ENCODE measurements at places on chromosomes 1 and 21.
A peak's percentile ranks its signal among the peaks of the same experiment; 100 is the strongest.

DNA sequence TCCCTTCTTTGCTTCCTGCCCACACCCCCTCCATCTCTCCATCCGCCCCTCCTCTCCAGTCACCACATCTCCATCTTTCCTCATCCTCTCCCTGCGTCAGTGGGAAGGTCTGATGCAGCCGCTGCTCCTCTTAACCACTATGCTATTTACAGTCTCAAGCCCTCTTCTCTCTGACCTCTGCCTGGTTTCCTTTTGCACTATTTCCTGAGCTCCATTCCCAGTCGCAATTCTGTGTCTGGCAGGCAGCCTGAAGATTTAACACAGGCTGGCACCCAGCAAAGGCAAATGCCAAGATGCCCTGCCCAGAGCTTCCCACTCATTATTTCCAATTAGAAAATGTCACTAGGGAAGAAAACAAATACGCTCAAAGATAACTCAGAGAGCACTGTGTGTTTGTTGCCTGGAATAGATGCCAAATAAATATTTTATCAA lies 89.6 kb upstream of the LPGAT1 start:
- no peaks in the 10 kb centered on the region for H3K27me3 ChIP-seq
- no peak overlapping the region for H3K27ac ChIP-seq
- H3K4me3 ChIP-seq: no peak overlapping the region
- H3K4me1 ChIP-seq: no peaks in the 10 kb centered on the region
- H3K36me3 ChIP-seq: no peaks in the 10 kb centered on the region
- no peak for DNase-seq

- H3K27ac ChIP-seq: no peak overlapping the region
- no peak for DNase-seq
- H3K4me1 ChIP-seq: no peaks in the 10 kb centered on the region
- H3K36me3 ChIP-seq: no peaks in the 10 kb centered on the region
- H3K27me3 ChIP-seq: no peaks in the 10 kb centered on the region
- no peak overlapping the region for H3K4me3 ChIP-seq
Measured at GRCh38 chr1:17895986-17896385, 140.9 kb downstream of the ACTL8 start.

GRCh38 chr1:219160967-219161366 lies 12.7 kb upstream of the LYPLAL1 start:
- H3K4me1 ChIP-seq: no peaks in the 10 kb centered on the region
- no peak overlapping the region for H3K27ac ChIP-seq
- DNase-seq: no peak
- no peaks in the 10 kb centered on the region for H3K36me3 ChIP-seq

DNA sequence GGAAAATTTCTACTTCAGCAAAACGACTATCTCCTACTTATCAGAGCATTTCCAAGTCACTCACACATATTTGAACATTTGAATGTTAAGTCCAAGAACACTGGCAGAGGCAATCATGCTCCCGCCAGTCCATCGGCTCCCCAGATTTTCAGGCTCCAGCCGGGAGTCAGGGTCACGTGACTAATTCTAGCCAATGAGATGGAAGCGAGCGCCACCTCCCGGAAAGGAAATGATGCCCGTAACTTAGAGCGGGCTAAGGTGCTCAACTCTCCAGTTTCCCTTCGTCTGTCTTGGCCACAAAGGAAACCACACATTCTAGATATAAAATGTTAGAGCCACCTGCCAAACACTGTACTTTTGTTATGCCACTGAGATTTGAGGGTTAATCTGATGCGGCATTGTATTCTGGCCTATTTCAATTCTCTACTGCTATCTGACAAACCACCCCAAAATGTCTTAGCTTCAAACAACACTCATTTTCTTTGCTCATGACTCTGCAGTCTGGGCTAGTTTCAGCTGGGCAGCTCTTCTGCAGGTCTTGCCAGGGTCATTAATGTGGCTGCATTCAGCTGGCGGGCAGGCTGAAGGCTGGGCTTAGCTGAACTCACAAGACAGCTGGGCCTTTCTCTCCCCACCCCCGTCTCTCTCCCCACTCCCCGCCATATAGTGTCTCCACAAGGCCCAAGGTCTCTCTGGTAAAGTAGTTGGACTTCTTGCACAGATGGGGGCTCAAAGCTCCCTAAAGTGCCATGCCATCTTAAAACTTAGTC lies 16.5 kb upstream of the LHX4 start:
- no peak for DNase-seq
- H3K4me3 ChIP-seq: no peak overlapping the region
- H3K36me3 ChIP-seq: no peaks in the 10 kb centered on the region

DNA sequence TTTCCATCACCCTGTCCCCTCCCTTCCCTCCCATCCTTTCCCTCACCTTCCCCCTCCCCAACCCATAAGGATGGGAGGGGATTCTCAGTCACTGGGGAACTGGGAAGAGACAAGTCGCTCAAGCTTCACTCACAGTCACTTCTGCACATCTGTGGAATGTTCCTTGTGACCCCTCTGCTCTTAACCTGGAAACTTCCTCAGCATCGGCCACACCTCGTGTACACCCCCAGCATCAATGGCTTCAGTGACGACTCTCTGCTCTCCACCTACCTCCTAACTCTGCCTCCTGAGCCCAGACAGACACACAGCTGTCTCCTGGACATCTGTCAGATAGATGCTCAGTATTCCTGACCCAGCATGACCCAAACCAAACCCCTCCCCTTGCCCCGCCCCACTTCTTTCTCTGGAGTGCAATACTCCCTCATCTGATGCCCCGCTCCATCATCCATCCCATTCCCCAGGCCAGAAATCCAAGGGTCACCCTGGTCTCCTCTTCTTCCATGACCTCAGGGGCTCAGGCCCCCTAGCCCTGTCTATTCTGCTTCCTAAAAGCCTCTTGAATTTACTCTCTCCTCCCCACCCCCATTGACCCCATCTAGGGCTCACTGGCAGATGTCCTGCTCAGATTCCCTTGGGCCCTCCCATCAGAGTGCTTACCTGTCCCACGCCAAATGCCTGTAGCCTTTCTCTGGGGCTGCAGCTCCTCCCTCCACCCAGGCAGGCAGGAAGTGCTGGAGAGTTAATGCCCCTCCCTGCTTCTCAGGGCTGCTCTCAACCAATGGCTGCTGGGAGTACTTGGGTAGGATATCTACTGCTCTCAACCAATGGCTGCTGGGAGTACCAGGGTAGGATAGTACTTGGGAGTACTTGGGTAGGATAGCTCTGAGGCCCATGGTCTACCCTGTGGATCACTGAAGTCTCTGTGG lies 83.1 kb upstream of the CSF3R start:
- no peaks in the 10 kb centered on the region for H3K36me3 ChIP-seq
- H3K27ac ChIP-seq: no peak overlapping the region
- DNase-seq: no peak

- H3K27me3 ChIP-seq: no peaks in the 10 kb centered on the region
- no peak overlapping the region for H3K4me3 ChIP-seq
- H3K27ac ChIP-seq: no peak overlapping the region
- no peaks in the 10 kb centered on the region for H3K36me3 ChIP-seq
Measured at GRCh38 chr1:200483491-200484143, 73.8 kb upstream of the ZNF281 start.

DNA sequence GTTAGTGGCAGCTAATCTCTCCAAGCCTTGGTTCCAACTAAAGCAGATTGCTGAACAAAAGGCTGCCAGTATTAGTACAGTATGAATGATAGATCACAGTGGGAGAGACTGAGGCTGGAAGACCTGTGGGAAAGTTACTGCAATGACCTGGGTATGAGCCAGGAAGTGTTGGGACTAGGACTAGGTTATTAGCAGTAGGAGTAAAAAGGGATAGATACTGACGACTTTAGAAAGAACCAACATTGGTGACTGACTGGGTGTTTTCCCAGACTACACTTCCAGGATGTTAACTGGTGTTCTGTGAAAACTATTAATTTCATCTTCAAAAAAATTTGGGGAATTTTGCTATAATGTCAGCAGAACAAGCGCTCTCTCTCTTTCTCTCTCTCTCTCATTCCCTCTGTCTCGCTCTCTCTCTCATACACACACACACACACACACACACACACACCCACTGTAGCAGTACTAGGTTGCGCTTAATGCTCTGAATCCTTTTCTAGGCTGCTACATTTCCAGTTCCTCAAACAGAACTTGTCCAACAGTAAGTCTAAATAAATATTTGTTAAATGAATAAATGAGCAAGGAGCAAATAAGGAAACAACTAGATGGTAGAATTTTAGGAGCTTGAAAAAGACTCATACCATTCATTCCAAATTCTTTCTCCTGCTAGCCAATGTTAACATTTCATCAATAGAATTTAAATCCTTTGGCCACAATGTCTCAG lies 47.6 kb upstream of the RGS8 start:
- H3K27ac ChIP-seq: no peak overlapping the region
- no peaks in the 10 kb centered on the region for H3K27me3 ChIP-seq
- no peaks in the 10 kb centered on the region for H3K36me3 ChIP-seq
- DNase-seq: no peak

DNA sequence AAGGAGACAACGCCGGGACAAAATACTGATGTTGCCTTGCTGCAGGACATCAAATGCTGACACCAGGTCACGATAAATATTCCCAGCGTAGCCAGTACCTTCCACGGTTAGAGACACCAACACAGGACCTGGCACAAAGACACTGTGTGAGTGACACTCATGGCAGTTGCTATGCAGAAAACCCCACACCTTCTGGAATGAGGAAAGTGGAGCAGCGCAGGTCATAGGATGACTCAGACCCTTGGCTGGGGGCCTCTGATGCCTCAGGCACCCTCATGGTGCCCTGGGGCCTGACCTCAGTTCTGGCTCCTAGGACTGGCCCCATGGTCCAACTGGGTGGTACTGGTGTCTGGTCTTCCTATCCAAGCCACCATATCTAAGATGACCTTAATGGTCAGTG lies 7.0 kb downstream of the DCST2 start:
- H3K36me3 ChIP-seq: no peaks in the 10 kb centered on the region
- no peak overlapping the region for H3K27ac ChIP-seq
- H3K27me3 ChIP-seq: no peaks in the 10 kb centered on the region
- DNase-seq: no peak
- peaks cover 2% of the 10 kb centered on the region for H3K4me1 ChIP-seq

GRCh38 chr1:41513383-41513735 lies 28.9 kb upstream of the EDN2 start:
- H3K36me3 ChIP-seq: no peaks in the 10 kb centered on the region
- no peak overlapping the region for H3K27ac ChIP-seq

DNA sequence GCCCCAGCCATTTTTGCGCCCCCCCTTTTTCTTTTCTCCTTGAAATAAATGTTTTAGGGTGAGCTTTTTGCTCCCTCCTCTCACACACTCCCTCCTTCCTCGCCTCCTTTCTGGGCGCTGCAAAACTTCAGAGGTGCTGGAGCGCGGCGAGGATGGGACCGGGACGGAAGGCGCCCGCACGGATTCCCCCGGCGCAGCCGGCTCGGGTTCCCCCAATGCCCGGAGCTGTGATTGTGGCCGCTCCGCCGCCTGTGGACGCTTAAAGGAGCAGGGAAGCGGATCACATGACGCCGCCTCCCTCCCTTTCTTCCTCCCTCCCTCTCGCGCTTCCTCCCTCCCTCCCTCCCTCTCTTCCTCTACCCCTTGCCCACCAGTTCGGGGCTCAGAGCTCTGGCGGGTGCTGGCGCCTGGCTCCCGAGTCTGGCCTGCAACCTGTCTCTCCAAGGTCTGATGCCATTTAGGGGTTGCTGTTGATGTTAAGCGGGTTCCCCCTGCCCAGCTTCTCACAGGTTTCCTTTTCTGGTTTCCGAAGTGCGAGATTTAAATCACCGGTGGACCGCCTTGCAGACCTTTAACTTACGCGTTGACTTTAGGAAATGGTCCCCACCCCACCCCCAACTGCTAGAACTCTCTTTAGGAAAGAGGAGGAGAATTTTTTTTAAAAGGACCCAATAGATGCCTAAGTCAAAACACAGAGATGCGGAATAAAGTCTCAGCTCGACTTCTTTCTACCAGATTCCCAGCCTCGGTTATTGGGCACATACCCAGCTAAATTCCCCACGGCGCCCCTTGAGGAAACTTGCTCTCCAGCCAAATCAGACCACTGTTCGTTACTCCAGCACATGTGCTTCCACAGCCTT lies at the start of gene WLS:
Gene WLS (minus strand): TSS at position 235 of the 860 bp plus-strand sequence. CDS start 224 bp downstream, at position 11.
- peak; percentile 55 for DNase-seq
- H3K4me3 ChIP-seq: peak within 1 kb of the TSS; percentile 29
- H3K27ac ChIP-seq: no peak within 1 kb of the TSS
- no peaks in the 10 kb centered on the region for H3K4me1 ChIP-seq

DNA sequence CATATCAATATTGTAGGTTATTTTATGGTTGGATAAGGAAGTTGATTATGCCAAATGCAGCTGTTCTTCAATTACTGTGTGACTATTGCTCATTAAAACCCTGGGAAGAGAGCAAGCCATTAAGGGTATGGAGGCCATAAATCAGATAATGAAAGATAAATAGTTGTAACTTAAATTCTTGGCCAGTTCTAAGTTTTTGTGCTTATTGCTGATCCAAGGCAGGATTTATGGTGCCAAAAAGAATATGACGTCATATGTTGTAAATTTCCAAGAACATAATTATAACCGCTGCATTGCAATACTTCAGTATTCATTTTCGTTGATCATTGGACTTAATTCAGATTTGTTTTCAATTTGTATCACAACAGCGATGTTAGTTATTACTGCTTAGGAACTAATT lies 211.6 kb downstream of the LRRC40 start:
- no peak overlapping the region for H3K4me3 ChIP-seq
- no peaks in the 10 kb centered on the region for H3K4me1 ChIP-seq
- no peaks in the 10 kb centered on the region for H3K27me3 ChIP-seq
- DNase-seq: no peak

GRCh38 chr1:22450351-22451021 lies 1.2 kb upstream of the ZBTB40 start:
- peaks cover 2% of the 10 kb centered on the region for H3K4me1 ChIP-seq
- no peak for DNase-seq
- no peak overlapping the region for H3K4me3 ChIP-seq
- no peak overlapping the region for H3K27ac ChIP-seq
- no peaks in the 10 kb centered on the region for H3K36me3 ChIP-seq

DNA sequence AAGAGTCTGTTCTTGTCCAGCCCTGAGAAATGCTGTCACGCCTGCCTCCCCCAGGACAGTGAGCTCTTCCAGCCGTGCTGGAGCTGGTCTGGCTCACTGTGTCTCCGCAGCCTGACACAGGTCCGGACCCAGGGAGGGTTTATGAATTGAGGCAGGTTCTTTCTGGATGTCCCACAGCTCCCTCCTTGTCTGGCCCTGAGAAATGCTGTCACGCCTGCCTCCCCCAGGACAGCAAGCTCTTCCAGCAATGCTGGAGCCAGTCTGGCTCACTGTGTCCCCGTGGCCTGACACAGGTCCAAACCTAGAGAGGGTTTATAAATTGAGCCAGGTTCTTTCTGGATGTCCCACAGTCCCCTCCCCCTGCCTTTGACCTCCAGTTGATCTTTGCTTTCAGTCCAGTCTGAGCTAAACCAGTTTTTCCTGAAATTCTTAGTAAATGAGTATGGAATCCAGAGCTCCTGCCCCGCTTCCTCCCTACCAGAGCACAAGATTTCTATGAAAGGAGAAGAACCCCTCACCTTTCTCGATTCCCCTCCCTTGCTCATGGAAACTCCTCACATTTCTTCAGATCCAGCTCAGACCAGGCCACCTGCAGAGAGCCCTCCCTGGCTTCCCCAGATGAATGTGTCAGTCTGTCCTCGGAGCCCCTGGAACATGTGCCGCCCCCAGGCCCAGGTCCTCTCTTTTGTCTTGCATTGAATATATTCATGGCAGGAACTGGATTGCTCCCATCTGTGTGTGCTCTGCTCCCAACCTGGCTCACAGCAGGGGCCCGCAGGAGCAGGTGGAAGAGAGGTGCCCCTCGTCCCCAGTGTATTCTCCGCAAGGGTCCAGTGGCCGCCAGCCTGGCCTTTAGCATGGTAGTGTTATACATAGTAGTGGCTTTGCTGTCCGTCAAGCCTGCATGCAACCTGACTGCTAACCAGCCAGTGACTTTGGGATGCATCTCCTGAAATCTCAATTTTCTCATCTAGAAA lies 116.3 kb downstream of the EPHB2 start:
- peaks cover 10% of the 10 kb centered on the region for H3K4me1 ChIP-seq
- no peak for DNase-seq
- no peak overlapping the region for H3K27ac ChIP-seq
- no peaks in the 10 kb centered on the region for H3K36me3 ChIP-seq
- no peaks in the 10 kb centered on the region for H3K27me3 ChIP-seq

Measured in iPS DF 6.9 (cell line).